Stimulated activated CD4-positive, alpha-beta T cell treated with anti-CD3 and anti-CD28 coated beads, Interleukin-2, amount 100 ng/mL, for 48 hours (primary cell): ENCODE measurements at places on chromosomes 6 and 20.
A peak's percentile ranks its signal among the peaks of the same experiment; 100 is the strongest.

DNA sequence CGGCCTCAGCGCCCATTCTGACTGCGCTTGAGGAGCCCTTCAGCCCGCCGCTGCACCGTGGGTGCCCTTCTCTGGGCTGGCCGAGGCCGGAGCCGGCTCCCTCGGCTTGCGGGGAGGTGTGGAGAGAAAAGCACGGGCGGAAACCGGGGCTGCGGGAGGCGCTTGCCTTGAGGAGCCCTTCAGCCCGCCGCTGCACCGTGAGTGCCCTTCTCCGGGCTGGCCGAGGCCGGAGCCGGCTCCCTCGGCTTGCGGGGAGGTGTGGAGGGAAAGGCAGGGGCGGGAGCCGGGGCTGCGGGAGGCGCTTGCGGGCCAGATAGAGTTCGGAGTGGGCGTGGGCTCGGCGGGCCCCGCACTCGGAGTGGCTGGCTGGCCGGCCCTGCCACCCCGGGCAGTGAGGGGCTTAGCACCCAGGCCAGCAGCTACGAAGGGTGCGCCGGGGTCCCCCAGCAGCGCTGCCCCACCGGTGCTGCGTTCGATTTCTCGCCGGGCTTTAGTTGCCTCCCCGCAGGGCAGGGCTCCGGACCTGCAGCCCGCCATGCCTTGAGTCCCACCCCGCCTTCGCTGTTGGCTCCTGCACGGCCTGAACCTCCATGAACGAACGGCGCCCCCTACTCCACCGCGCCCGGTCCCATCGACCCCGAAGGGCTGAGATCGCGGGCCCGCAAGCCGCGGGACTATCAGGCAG is 45.7 kb upstream of the MCUR1 start:
- DNase-seq, result no peak

DNA sequence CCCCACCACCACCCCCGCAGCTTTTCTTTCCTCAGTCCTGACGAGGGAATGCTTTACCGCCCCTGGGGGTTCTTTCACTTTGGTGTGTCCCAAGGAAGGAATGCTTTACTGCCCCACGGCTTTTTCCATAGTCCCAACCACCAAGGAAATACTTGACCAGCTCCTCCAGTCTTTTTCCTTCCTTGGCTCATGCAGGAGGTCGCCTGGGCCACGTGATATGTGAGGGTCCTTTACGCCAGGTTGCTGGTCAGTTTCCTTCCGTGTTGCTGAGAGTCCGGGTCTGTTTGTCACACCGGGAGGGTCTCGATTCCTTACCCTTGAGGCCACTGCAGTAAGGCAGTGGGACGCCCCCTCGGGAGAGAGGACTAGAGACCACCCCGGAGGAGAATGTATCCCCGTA is 58.9 kb upstream of the CDH4 start:
- no peak for DNase-seq

DNA sequence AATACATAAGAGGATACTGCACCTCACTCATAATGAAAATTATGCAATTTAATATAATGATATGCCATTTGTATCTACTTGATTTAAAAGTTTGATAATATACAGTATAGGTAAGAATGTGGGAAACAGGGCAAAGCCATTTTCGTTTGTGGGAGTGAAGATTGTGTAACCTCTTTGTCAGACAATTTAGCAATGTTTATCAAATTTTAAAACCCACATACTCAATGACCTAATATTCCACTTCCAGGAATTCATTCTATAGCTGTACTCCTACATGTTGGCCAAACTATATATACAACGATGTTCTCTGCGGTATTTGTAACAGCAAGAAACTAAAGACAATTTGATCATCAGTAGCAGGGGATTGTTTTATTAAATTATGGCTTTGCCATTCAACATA is 17.8 kb upstream of the FKBP5 start:
- DNase-seq, result no peak

GRCh38 chr20:17617212-17617867 is 47.5 kb downstream of the DSTN start:
- DNase-seq, result peak; percentile 34

DNA sequence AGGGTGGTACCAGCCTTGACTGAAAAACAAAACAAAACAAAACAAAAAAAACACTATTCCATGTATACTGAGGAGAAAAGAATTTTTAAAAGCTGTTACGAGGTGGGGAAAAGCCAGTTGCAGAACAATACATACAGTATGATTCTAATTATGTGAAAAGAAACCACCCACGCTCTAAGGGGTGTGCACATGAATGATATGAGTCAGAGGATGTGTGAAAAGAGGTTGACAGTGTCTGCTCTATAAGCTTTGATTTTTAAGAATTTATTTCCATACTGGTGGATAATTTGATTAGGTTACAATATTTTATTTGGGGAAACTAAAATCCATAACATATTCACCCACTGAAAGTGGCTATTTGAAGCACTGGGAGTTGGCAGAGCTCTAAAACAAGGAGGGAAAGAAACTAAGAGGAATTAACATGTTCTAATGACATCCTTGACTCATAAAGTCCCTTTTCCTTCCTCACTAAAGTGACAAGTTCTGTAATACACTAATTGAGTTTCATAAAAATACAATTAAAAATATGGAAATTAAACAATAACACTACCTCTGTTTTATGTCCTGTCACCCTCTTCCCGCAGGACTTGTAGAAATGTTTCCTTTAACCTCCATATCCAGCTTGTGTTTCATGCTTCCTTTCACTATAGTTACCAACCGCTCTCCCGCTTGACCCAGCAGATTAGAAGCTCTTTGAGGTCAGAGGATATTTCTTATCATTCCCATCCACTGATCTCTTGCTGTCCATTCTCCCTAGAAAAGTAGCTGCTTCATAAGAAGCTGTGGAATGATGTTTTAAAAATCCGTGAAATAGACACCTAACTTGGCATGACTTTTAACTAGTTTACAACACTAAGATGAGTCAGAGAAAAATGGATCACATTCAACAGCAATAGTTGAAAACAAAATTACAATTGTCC is 118.6 kb upstream of the CCDC28A start:
- peak; percentile 12 for DNase-seq

GRCh38 chr20:54497931-54498718 is 22.7 kb downstream of the DOK5 start:
- no peak for DNase-seq

- no peak for DNase-seq
Measured at GRCh38 chr20:44370639-44371218, 15.2 kb downstream of the HNF4A start.

GRCh38 chr6:157773248-157773773 is 49.7 kb upstream of the SNX9 start:
- DNase-seq, result no peak

DNA sequence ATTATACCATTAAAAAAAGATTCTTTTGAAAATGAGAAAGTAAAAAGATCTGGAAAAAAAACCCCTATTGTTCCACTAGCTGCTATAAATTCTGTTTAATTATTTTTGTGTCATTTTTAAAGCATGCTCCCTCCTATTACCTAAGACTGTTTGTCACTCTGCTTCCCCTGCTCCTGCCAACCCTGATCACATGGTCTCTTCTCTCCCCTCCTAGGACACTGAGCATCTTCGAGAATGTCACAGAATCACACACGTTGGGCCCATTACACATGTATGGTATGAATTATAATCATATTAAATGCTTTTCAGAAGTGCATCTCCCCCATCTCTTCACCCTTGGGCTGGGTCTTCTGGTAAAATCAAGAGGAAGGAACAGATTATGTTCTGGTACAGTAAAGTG is 6.2 kb downstream of the SNAP91 start:
- no peak for DNase-seq

DNA sequence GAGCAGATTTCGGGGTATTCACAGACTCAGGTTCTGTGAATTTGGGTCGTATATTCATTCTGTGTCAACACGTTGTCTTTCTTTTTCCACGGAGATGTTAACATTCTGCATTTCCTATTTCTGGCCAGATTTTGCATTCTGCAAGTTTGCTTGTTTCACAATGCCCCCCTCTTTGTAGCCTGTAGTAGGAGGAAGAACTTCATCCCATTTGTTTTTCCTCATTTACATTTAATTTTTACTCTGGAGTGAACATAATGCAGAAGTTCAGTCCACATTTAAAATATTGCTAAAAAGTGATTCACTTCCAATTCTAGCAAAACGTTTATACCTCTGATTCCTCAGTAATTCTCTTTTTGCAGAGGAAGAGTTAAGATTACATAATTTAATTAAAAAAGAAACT is 12.9 kb downstream of the TAGAP start:
- no peak for DNase-seq

- no peak for DNase-seq
Measured at GRCh38 chr6:141472162-141472928, 660.4 kb upstream of the GJE1 start.

GRCh38 chr6:1704711-1705110 is 95.0 kb downstream of the FOXC1 start:
- DNase-seq, result no peak

DNA sequence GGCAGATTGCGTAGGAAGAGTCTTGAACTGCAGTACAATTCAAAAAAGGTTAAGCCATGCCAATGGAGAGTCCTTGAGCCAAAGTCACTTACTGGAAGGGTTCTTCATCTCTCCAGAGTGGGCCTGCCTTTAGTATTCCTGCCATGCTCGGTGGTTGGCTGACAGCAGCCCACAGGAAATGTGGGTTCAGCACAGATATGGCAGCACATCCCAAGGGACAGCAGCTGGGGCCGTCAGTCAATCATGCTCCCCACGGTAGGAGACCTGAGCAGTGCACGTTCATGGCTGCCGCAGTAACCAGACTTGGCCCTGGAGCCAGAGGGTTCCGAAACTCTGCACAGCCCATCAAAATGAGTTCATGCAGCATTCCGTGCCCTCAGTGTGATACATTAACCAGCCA is 63.6 kb upstream of the SIRPA start:
- no peak for DNase-seq

GRCh38 chr6:56416247-56416646 is 168.9 kb upstream of the COL21A1 start:
- no peak for DNase-seq

- no peak for DNase-seq
Measured at GRCh38 chr20:63106108-63106764, 99.5 kb upstream of the BHLHE23 start.

- no peak for DNase-seq
Measured at GRCh38 chr20:43974695-43975094, 60.0 kb downstream of the TOX2 start.

DNA sequence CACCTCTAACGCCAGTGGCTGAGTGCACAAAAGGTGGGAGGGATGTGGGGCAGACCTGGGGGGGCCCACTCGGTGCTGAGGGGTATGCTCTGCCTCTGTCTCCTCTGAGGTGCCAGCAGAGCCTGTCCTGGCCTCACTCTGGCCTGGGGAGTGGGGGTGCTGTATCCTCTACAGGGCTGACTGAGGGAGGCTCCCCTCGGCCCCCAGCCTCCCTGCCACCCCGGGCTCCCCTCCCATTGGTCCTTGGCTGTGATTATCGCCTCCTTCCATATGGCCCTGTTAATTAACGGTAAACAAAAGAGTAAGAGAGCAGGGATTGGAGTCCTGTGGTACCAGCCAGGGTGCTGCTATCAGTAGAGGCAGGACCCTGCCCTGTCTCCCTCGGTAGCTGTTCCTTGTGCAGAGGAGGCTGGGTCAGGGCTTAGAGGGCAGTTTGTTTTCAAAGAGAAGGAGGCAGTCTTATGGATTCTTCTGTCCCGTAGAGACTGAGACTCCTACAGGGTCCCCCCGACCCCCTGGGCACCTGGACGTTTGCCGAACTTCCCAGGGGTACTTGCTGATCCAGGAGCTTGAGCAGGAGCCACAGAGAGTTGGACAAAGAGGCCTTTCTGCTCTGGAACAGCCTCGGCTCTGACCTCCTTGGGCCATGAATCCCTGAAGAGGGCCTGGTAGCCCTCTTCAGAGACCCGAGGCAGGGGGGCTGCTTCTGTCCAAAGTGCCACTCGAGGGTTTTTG is 1.8 kb downstream of the MYT1 start:
- DNase-seq, result no peak

DNA sequence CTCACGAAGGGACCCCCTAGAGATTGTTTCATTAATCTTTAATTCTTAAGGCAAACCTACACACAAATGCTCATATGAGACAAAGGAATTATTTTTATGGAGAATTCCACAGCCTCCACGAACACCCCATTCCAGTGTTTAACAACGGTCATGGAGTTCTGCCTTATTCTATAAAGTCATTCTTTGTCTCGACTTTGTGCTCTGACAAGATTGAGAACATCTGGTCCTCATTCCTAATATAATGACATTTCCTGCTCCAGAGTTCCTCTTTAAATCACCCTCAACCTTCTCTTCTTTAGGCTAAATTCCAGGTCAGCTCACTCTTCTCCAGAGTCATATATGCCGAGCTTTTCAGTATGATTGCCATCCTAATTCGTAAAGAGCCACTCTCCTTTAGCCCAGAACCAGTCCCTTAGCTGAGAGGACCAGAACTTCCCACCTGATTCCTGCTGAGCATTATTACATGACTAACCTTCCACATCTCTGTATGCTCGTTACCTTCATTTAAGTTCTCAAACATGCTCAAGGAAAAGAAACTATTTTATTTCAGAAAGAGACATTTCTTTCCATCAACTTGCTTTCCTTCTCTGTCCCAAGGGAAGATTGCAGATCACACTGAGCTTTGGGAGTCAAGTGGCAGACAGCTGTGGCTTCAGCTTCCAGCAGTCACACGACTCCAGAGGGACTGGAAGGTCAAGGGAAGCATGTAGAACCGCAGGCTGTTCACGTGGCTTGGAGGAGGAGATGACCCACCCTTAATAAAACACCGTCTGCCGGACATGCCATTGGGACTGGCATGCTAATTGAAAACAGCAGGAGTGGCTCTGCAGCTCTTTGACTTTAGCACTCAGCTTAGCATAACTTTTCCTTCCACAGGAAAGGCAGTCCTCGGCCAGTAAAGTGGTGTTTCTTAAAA is 467.1 kb upstream of the HSF2 start:
- DNase-seq, result no peak

DNA sequence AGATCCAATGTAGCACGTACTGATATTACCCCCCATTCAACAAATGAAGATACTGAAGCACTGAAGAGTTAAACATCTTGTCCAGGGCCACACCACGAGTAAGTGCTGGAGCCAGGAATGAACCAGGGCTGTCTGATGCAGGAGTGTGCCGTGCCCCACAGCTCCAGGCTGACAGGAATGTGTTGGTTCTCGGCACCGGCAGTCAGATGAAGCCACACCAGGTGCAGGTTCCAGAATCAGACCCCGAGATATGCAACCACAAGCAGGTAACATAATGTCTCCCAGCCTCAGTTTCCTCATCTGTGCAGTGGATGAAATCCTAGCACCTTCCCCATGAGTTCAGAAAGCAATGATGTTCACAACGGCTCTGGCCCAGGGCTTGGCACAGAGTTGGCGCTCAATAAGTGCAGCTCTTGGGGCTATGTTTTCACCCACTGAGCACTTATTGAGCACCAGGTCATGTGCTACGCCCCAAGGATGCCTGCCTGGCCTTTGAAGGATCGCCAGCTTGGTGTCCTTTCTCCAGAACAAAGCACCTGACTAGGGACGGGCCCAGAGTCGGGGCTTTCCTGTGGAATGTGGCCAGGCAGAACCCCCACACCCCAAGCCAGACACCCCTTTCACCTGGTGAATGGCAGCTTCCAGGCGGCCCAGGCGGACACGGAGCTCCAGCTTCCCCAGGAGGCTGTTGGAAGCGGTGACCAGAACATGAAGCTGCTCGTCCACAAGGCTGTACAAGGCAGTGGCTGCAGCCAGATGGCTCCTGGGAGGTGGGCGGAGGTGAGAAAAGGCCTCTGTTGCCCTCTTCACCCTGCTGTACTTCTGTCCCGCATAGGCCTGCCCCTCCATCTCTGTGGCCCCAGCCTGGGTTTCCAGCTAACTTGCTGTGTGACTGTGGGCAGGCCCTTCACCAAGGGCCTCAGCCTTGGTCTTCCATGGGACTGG is 41.3 kb downstream of the KIAA1755 start:
- DNase-seq, result no peak

GRCh38 chr6:12648171-12648570 is 68.4 kb upstream of the PHACTR1 start:
- no peak for DNase-seq

- DNase-seq, result no peak
Measured at GRCh38 chr6:157265186-157265585, 58.1 kb downstream of the TMEM242 start.
